ENCODE measurements at places on chromosomes 3 and 15. TPM values are rescaled to one million over a fixed set of nuclear protein-coding genes. Genes with fewer than 3 reads are reported as not detected.

DNA sequence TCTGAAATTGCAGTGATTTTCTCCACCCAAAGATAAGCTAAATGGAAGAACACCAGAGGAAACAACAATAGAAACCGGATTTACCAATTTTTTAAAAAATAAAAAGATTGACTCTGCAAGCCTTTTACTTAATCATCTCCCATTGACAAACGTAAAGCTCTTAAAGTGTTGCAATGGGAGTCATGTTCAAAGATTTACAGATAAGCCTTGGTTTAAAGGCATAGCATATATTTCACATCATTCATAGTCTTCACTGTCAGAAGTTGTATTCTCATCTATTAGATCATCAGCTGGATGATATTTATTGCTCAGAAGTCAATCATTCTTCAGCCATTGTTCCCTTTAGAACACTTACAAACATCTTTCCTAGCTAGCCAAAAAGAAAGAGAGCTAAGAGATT, 397.6 kb downstream of the GBE1 start:
- no peak for DNase-seq
- H3K27me3 ChIP-seq: no peaks in the 10 kb centered on the region
- peaks cover 7% of the 10 kb centered on the region for H3K36me3 ChIP-seq
- H3K4me3 ChIP-seq: no peak overlapping the region

DNA sequence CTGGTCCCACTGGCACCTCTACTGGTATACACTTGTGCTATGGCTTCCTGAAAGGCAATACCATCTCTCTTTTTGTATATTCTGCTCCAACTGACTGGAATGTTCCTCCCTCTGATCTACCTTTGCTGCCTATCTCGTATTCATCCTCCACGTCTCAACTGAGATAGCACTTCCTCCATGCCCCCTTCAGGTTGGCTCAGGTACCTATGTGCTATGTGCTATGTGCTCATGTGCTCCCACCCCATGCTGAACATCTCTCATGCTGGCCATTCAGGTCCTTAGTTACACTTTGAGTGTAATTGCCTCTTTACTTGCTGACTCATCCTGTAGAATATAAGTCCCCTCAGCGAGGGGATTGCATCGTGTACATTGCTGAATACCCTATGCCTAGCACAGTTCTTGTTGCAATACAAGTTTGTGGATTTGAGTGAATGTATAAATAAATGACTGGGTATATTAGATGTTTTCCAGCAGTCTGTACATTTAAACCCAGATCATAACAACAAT, 156.9 kb downstream of the SOX2 start:
- H3K36me3 ChIP-seq: no peaks in the 10 kb centered on the region
- DNase-seq: no peak
- peaks cover 3% of the 10 kb centered on the region for H3K4me1 ChIP-seq
- H3K4me3 ChIP-seq: no peak overlapping the region

- H3K27me3 ChIP-seq: no peaks in the 10 kb centered on the region
- no peak overlapping the region for H3K27ac ChIP-seq
- no peak for DNase-seq
- H3K4me1 ChIP-seq: peaks cover 30% of the 10 kb centered on the region
Observed at GRCh38 chr3:15065550-15066007, 464 bp upstream of the MRPS25 start.

IQCF5 gene
- total RNA-seq: not detected

OR4M2 gene
- total RNA-seq: not detected

ANKUB1 gene
- not detected for total RNA-seq

GABRR3 gene
- total RNA-seq: not detected
